ENCODE measurements at places on chromosomes 16 and 17.

GRCh38 chr16:51193879-51194278 lies 42.8 kb upstream of the SALL1 start:
- no peak for DNase-seq

DNA sequence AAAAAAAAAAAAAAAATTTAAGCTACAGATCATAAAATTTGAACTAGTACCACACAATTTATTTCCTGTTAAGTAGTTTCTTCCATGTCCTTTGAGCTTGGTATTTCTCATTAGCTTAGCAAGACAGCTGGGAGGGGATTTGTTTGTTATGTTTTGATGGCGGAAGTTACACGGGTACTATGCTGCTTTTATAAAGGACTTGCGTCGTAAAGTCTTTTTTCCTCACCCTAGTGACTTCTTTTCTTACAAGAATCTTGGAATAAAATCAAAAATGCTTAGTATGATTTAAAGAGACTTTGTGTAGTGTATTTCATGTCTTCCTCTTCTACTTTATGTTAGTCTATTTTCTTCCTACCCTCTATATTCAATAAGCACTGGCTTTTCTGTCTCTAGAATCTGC lies 89.1 kb downstream of the NLK start:
- DNase-seq, result no peak

DNA sequence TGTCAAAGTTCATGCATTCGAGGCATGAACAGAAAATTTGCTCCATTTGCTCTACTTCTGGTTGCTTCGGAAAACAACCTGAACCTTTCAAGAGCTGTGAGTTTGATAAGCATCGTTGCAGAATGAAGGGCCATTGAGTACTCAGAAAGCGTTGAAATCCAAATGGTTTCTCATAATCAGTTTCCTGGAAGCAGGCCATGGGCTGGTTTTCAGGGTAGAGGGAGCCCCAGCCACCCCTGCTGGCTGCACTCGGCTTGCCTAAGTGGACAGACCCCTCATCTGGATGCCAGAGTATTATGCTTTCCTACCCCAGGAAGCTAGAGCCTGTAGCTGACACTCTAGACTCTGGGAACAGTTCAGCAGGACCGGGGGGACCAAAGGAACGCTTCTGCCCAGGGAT lies 24.4 kb downstream of the SCNN1G start:
- DNase-seq, result no peak

DNA sequence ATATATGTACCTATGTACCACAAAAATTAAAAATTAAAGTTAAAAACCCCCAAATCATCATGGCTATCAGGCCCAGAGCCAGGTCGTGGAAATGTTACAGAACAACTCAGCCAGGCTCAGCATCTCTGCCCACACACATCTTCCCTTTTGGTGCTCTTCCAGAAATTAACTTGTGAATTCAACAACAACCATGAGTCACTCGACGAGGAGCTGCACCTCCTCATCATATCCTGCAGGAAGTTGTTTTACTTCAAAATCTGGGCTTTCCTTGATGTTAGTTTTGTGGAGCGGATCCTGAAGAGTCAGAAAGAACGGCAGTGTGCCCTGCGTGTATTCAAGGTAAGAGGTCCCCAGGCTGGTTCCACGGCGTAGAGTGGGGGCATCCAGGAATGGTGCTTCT lies 10.6 kb downstream of the FBXO39 start:
- DNase-seq, result no peak

DNA sequence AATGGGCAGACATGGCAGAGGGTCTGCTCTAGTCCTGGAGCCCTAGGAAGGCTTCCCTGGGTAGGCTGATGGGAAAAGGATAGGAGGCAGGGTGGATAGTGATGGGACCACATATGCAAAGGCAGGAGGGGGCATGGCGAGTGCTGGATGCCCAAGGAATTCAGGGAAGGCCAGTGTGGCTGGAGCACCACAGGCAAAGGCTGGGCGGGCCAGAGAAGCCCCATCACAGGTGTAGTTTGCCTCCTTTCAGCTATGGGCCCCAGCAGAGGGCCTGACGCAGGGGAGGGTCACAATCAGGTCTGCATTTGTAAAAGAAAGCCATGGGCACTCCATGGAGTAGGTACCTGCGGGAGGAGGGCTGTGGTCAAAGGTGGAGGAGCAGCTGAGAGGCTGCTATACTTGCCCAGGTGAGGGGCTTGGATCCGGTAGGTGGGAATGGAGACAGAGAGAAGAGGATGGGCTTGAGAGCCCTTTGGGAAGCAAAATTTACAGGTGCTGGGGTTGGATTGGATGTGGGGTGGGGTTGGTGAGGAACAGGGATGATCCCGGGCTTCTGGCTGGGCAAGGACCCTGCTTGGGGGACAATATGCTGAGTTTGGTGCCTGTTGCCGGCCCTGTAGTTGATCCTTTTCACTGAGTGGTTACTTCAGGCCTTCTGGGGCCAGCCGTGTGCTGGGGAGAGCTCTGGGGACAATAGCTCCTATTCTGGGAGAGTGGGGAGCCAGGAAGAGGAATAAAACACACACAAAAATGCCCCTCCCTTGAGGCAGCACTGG lies 6.5 kb upstream of the COL1A1 start:
- DNase-seq, result peak; percentile 72

GRCh38 chr16:87298857-87299465 lies 18.2 kb downstream of the C16orf95 start:
- peak; percentile 89 for DNase-seq

DNA sequence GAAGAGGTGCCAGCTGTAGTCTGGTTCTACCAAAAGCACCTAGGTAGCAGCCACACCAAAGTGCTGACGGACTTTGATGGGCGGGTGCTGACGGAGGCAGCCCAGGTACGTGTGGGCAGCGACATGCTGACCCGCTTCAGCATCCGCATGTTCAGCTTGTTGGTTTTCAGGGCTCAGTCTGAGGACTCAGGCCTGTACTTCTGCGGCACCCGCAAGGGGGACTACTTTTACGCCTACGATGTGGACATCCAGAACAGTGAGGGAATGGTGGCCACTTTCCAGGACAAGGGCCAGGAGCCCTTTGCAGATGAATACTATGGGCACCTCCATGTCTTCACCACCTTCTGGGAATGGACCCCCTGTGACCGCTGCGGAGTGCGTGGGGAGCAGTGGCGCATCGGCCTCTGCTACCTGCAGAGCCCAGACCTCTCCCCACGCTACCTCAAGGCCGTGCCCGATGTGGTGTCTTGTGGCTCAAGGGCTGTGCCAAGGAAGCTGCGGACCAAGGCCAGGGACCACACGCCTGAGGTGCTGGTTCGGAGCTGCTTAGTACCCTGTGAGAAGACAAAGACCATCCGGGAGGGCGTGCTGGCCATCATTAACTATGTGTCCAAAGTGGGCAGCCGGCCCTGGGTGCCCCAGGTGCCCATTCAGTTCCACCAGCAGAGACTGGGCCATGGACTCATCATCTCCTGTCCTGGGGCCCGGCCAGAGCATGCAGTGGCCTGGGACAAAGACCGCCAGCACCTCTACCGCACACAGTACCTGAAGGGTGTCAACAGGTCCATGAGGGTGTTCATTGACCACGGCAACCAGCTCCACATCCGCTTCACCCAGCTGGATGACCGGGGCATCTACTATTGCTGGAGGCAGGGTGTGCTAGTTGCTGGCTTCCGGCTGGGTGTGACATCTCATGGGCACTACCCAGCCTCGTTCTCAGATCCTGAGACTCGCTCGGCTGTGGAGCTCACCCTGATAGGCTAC lies 5.0 kb upstream of the EFTUD2 start:
- no peak for DNase-seq
